ENCODE measurements at places on chromosomes 2 and 18. TPM values are rescaled to one million over a fixed set of nuclear protein-coding genes. Genes with fewer than 3 reads are reported as not detected.

HOXD13 gene
- not detected for total RNA-seq

UGT1A10 gene
- not detected for total RNA-seq

HS6ST1 gene
- 33.9 TPM for total RNA-seq

RND3 gene
- total RNA-seq, result 100.0 TPM

SLC4A3 gene
- total RNA-seq, result 5.3 TPM

RGPD4 gene
- not detected for total RNA-seq

SANBR gene
- total RNA-seq, result 12.8 TPM

EMX1 gene
- total RNA-seq, result not detected

NETO1 gene
- not detected for total RNA-seq

RGPD3 gene
- 0.21 TPM for total RNA-seq

TBR1 gene
- total RNA-seq, result not detected

SOX11 gene
- not detected for total RNA-seq
